ENCODE measurements at places on chromosomes 4 and X. TPM values are rescaled to one million over a fixed set of nuclear protein-coding genes. Genes with fewer than 3 reads are reported as not detected.

- DNase-seq = no peak
Observed at GRCh38 chr4:101515099-101515498, 167.8 kb upstream of the PPP3CA start.

- no peak for DNase-seq
Observed at GRCh38 chr4:58254291-58254690, 1144.1 kb upstream of the IGFBP7 start.

GRCh38 chrX:21374163-21374993 lies at the start of gene CNKSR2:
CNKSR2 (plus strand) TSS chrX:21374418; CDS start chrX:21374898, 480 bp downstream.
- DNase-seq = peak; percentile 81

GRCh38 chrX:129721870-129722269 lies 16.9 kb upstream of the XPNPEP2 start:
- DNase-seq = no peak

- no peak for DNase-seq
Observed at GRCh38 chr4:48388525-48389154, 47.3 kb downstream of the SLAIN2 start.

GRCh38 chr4:21554066-21554465 lies 394.5 kb downstream of the KCNIP4 start:
- no peak for DNase-seq

GRCh38 chrX:110132450-110133114 lies 129.7 kb downstream of the TMEM164 start:
- DNase-seq = no peak

GRCh38 chrX:133177202-133177601 lies 41.0 kb downstream of the TFDP3 start:
- DNase-seq = no peak

GRCh38 chr4:42152507-42153504 lies at the start of gene BEND4:
BEND4 (minus strand) TSS chr4:42152655; CDS start chr4:42152143, 512 bp downstream.
- no peak for DNase-seq

Gene RTL3
- total RNA-seq = under 0.01 TPM

Measured in osteoblast (primary cell).